Endothelial cell (in vitro differentiated cells): ENCODE measurements at places on chromosomes 11 and 22.
A peak's percentile ranks its signal among the peaks of the same experiment; 100 is the strongest.

DNA sequence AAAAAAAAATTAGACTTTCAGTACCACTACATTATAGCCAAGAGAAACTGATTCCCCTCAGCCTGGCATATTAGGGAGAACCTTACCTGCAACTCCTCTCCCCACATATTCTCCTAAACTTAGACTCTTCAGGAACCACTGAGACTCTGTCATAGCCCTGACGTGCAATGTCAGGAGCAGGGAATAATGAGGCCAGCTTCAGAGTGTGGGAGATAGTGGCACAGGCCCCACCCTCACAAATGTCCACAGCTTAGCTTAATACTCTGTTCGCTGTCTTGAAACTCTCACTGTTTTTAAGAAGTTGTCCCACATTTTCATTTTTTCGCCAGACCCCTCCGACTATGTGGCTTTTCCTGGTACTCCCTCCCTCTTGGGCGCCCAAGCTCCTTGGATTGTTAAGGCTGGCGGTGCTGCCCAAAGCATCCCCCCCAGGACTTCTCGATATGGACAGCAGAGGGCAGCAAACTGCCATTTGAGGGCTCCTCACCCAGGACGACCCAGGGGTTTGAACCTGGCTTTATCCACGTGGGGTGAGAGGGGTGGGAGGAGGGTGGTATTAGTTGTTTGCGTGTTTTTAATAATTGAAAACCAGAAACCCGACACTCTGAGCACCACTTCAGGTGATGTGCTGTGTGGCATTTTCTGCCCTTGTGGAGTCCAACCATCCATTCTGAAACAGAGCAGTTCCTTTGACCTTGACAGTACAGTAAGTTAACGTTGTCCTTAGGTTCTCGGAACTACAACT is 45.2 kb upstream of the RASSF10 start:
- peak; percentile 87 for DNase-seq

- no peak for DNase-seq
Measured at GRCh38 chr11:90700789-90701439, 478.1 kb upstream of the CHORDC1 start.

- no peak for DNase-seq
Measured at GRCh38 chr11:73614591-73614990, 16.7 kb upstream of the FAM168A start.

- no peak for DNase-seq
Measured at GRCh38 chr11:128745311-128746136, 51.7 kb downstream of the FLI1 start.

DNA sequence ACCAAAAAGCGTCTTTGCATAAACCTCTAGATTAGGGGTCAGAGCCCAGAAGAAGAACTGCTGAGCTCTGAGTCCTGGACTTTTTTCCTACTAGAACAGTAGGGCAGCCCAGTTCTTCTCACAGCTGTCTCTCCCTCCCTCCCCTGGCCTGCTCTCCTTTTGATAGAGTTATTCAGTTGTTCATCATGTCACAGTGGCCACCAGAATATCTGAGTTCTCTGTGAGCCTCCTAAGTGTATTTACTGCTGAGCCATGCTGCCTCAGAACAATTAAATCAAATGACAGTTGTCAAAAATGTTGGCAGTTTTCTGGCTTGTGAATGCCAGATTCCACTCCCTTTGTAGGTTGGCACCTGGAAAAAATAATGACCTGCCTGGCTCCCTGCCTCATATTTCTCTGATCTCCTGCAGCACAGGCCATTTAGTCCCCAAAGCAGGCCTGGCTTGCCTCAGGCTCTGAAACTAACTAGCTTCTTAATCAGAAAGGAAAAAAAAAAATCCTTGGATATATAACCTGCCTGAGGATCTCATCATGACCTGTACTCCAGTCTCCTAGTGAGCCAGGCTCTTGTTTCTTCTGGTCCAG is 377.4 kb upstream of the LARGE1 start:
- DNase-seq: no peak

GRCh38 chr11:10499452-10499851 is 41.5 kb downstream of the RNF141 start:
- DNase-seq: no peak
